Neural crest cell (in vitro differentiated cells): ENCODE measurements at places on chromosomes 16 and 17. TPM values are rescaled to one million over a fixed set of nuclear protein-coding genes. Genes with fewer than 3 reads are reported as not detected.
A peak's percentile ranks its signal among the peaks of the same experiment; 100 is the strongest.

The NOS2 gene
- total RNA-seq, result 0.66 and 0.91 TPM in 2 replicates

The SNX20 gene
- not detected in 2 replicates for total RNA-seq

The SPNS3 gene
- total RNA-seq, result not detected in 2 replicates

The TEKT1 gene
- total RNA-seq, result not detected in 2 replicates

DNA sequence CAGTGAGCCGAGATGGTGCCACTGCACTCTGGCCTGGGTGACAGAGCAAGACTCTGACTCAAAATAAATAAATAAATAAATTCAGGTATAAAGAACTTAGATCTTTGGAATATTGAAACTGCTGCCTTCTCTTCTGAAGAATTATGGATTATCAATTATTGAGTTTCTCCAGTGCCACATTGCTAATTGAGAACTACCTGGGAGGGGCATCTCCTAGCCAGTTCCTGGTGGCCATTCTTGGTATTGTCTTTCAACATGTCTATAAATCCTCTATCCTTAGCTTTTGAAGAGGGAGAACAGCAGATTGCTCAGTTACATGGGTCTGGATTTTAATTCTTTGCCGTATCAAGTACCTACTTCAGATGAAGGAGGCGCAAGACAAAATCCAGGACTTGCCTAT is 29.2 kb downstream of the CALCOCO2 start:
- H3K27me3 ChIP-seq, result no peaks in the 10 kb centered on the region
- H3K27ac ChIP-seq, result no peak overlapping the region
- DNase-seq, result no peak

- DNase-seq, result no peak
- no peaks in the 10 kb centered on the region for H3K4me1 ChIP-seq
- peaks cover 8% of the 10 kb centered on the region for H3K36me3 ChIP-seq
- no peaks in the 10 kb centered on the region for H3K27me3 ChIP-seq
- no peak overlapping the region for H3K27ac ChIP-seq
Observed at GRCh38 chr17:1545618-1546017, 17.0 kb downstream of the PITPNA start.

DNA sequence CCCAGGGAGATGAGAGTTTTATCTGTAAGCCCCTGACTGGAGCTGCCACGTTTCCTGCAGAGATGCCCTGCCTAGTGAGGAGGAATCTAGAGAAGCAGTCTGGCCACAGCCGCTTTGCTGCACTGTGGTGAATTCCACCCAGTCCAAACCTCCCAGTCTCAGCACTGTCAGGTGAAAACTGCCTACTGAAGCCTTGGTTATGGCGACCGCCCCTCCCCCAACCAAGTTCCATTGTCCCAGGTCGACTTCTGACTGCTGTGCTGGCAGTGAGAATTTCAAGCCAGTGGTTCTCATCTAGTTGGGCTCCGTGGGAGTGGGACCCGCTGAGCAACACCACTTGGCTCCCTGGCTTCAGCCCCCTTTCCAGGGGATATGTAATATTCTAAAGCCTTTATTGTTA is 10.2 kb upstream of the LYZL6 start:
- no peaks in the 10 kb centered on the region for H3K36me3 ChIP-seq
- H3K27me3 ChIP-seq, result peaks cover 24% of the 10 kb centered on the region
- H3K27ac ChIP-seq, result no peak overlapping the region
- no peak for DNase-seq

- H3K4me3 ChIP-seq, result no peak overlapping the region
- no peaks in the 10 kb centered on the region for H3K36me3 ChIP-seq
- no peak overlapping the region for H3K27ac ChIP-seq
- no peak for DNase-seq
- no peaks in the 10 kb centered on the region for H3K4me1 ChIP-seq
Observed at GRCh38 chr16:84259691-84260090, 19.9 kb upstream of the KCNG4 start.

- no peaks in the 10 kb centered on the region for H3K27me3 ChIP-seq
- DNase-seq, result no peak
- no peak overlapping the region for H3K4me3 ChIP-seq
- no peak overlapping the region for H3K27ac ChIP-seq
- no peaks in the 10 kb centered on the region for H3K36me3 ChIP-seq
Observed at GRCh38 chr17:76793775-76794174, 55.9 kb downstream of the MFSD11 start.

- H3K4me3 ChIP-seq, result no peak overlapping the region
- no peaks in the 10 kb centered on the region for H3K36me3 ChIP-seq
- no peaks in the 10 kb centered on the region for H3K27me3 ChIP-seq
- no peak for DNase-seq
- no peak overlapping the region for H3K27ac ChIP-seq
Observed at GRCh38 chr16:65032387-65032786, 89.5 kb downstream of the CDH11 start.

DNA sequence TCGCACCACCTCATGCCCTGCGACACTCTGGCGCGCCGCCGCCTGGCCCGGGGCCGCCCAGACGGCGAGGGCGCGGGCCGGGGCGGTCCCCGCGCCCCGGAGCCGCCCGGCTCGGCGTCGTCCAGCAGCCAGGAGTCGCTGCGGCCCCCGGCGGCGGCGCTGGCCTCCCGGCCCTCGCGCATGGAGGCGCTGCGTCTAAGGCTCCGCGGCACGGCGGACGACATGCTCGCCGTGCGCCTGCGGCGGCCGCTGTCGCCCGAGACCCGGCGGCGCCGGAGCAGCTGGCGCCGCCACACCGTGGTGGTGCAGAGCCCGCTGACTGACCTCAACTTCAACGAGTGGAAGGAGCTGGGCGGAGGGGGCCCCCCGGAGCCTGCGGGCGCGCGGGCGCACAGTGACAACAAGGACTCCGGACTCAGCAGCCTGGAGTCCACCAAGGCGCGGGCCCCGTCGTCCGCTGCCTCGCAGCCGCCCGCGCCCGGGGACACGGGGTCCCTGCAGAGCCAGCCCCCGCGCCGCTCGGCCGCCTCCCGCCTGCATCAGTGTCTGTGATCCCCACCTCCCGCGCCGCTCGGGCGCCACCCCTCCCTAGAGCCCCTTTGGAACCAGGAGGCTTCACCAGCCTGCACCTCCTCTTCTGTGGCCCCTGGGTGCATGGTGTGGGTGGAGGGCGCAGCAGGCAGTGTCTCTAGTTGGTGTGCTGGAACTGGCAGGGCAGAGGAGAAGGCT is 82.3 kb downstream of the ARHGAP23 start:
- H3K4me1 ChIP-seq, result peaks cover 34% of the 10 kb centered on the region
- peak overlapping the region; percentile 70 for H3K4me3 ChIP-seq
- no peak overlapping the region for H3K27ac ChIP-seq
- DNase-seq, result peak; percentile 41
